Hippocampal formation (tissue), 2 donors: ENCODE measurements at places on chromosomes 11 and 22.

DNA sequence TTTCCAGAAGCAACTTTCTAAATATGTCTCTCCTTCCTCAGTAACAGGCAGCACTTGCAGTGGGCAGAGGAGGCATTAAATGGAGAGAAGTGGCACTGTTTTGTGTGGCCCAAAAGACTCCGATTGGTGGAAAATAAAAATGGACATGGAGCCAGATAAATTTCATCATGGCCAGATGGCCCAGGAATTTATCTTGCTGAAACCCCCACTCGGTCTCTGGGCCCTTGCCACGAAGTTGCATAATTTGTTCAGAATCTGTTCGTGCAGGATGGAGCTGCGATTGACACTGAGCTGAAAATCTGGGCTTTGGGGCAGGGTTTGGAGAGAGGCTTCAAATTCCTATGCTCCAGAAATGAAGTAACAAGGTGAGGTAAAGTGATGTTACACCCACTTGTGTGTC, 65.5 kb downstream of the C11orf91 start:
- DNase-seq: no peak

- no peak for DNase-seq
Observed at GRCh38 chr11:27203077-27203647, 159.9 kb downstream of the CCDC34 start.

- no peak for DNase-seq
Observed at GRCh38 chr11:8040921-8041285, 40.1 kb upstream of the TUB start.

GRCh38 chr11:110095554-110095953, 2.4 kb downstream of the ZC3H12C start:
- no peak for DNase-seq

DNA sequence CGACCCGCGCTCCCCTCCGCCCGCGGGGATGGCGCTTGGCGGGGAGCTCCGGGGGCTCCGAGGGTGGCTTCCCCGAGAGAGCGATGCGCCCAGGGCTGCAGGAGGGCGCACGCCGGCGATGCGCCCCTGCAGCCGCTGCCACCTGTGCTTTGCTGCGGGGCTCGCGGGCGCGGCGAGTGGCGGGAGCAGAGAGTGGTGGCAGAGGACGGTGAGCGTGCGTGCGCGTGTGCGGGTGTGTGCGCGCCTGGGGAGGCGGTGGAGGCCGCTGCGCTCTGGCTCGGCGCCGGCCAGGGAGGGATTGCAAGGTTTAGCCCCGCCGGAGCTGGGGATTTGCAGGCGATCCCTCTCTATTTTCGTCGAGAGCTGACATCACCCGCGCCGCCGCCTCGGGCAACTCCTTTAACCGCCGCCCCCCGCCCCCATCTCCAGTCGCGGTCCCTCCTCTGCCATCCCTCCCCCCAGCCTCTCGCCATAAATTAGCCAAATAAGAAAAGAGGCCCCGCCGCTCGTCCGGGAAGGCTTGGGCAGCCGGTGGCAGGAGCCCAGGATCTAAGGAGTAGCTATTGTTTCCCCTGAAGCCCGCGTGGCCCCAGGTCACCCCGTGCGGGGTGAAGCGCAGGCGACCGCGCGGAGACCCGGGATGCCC, at the start of gene SLC1A2:
TSS of gene SLC1A2 (minus strand) at position 375 of the 646 bp plus-strand sequence. CDS start 592 bp downstream, outside the sequence.
- peak; percentile 45 for DNase-seq

- DNase-seq: no peak
Observed at GRCh38 chr11:103744496-103745153, 291.8 kb upstream of the DDI1 start.

GRCh38 chr11:71186806-71187205, 65.6 kb downstream of the SHANK2 start:
- DNase-seq: no peak

GRCh38 chr11:34492806-34493414, 20.7 kb downstream of the ELF5 start:
- DNase-seq: peak; percentile 74

GRCh38 chr11:70440206-70440605, 41.9 kb downstream of the CTTN start:
- DNase-seq: no peak

DNA sequence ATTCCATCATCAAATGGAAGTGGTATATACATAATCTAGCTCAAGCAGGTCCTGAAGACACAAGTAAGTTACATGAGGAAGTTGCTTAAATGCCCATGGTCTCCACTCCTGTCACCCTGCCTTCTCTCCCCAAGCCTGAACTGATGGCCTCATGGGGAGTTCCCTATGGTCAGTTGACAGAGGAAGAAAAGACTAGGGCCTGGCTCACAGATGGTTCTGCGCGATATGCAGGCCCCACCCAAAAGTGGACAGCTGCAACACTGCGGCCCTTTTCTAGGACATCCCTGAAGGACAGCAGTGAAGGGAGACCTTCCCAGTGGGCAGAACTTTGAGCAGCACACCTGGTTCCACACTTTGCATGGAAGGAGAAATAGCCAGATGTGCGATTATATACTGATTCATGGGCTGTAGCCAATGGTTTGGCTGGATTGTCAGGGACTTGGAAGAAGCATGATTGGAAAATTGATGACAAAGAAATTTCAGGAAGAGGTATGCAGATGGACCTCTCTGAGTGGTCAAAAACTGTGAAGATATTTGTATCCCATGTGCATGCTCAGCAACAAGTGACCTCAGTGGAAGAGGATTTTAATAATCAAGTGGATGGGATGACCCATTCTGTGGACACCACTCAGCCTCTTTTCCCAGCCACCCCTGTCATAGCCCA, 17.3 kb upstream of the CD82 start:
- no peak for DNase-seq

GRCh38 chr11:58958500-58958899, 19.2 kb downstream of the GLYATL1 start:
- DNase-seq: no peak

DNA sequence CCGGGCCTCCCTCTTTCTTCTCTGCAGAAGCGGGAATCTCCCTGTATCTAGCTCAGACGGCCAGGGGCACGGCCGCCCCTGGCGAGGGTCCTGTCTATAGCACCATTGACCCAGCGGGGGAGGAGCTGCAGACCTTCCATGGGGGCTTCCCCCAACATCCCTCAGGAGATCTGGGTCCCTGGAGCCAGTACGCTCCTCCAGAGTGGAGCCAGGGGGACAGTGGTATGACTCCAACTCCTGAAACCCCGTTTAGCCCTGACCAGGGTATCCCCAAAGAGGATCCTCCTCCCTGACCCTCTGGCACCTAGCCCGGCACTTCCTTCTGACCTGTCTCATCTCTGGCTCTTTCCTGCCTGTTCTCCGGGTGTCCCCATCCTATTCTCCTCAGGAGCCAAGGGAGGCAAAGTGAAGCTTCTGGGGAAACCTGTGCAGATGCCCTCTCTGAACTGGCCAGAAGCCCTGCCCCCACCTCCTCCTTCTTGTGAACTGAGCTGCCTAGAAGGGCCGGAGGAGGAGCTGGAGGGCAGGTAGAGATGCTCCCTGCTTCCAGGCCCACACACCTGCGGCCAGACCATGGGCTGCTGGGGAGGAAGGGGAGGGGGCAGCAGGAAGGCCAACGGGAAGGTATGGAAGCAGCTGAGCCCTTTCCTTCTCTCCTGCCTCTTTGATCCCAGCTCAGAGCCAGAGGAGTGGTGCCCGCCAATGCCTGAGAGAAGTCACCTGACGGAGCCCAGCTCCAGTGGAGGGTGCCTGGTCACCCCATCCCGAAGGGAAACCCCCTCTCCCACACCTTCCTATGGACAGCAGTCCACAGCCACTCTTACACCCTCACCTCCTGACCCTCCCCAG, 12.9 kb downstream of the ROBO3 start:
- no peak for DNase-seq

GRCh38 chr22:45775062-45775461, 103.4 kb downstream of the ATXN10 start:
- DNase-seq: no peak
